Neural crest cell (in vitro differentiated cells): ENCODE measurements at places on chromosomes 16 and 17. TPM values are rescaled to one million over a fixed set of nuclear protein-coding genes. Genes with fewer than 3 reads are reported as not detected.

DNA sequence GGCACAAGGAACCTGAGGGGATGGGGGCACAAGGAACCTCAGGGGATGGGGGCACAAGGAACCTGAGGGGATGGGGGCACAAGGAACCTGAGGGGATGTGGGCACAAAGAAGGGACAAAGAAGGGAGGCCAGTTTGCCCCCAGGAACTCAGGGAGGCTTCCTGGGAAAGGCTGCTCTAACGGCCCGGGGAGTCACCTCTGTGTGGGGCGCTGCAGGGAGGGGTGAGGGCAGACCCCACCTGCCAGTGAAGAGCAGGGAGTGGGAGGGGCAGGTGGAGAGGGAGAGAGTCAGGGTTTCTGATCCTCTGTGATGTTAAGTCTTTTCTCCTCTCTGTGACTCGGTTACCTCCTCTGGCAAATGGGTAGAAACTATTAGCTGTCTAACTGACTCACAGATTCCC lies 57.7 kb downstream of the TIMM22 start:
- no peak overlapping the region for H3K27ac ChIP-seq
- no peak overlapping the region for H3K4me3 ChIP-seq
- H3K36me3 ChIP-seq, result peaks cover 18% of the 10 kb centered on the region
- H3K4me1 ChIP-seq, result no peaks in the 10 kb centered on the region
- H3K27me3 ChIP-seq, result no peaks in the 10 kb centered on the region
- DNase-seq, result no peak

- no peaks in the 10 kb centered on the region for H3K4me1 ChIP-seq
- no peak overlapping the region for H3K27ac ChIP-seq
- H3K4me3 ChIP-seq, result no peak overlapping the region
- H3K36me3 ChIP-seq, result peaks cover 11% of the 10 kb centered on the region
These were observed 29.8 kb downstream of the KLHDC4 start for GRCh38 chr16:87736008-87736382.

GRCh38 chr17:14203388-14203787 lies 33.3 kb downstream of the CDRT15 start:
- peaks cover 10% of the 10 kb centered on the region for H3K36me3 ChIP-seq
- H3K4me1 ChIP-seq, result peaks cover 29% of the 10 kb centered on the region
- no peak overlapping the region for H3K27ac ChIP-seq

- H3K4me1 ChIP-seq, result no peaks in the 10 kb centered on the region
- peaks cover 11% of the 10 kb centered on the region for H3K36me3 ChIP-seq
- no peak overlapping the region for H3K4me3 ChIP-seq
- H3K27me3 ChIP-seq, result no peaks in the 10 kb centered on the region
These were observed 76.8 kb downstream of the RPGRIP1L start for GRCh38 chr16:53626811-53627210.

DNA sequence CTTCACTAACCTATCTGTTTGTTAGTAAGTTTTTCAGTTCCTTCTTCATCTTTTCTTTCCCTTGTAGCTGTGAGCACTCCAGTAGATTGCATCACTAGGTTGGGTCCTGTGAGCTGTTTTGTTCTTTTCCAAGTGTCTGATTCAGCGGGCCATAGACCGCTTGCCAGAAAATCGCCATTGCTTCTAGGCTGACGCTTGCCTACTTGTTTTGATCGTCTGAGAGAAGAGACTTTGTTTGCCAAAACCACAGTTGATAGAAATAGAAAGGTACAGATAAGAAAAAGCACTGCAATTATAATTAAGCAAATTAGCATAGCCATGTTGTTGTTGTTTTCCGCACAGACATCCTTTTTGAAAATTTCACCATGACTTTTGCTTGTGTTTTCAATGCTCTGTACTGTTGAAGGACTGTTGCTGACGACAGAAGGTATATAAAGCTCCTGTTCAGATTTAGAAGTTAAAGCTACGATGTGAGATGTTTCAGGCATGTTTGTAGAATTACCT lies 3.1 kb downstream of the EVI2A start:
- peaks cover 24% of the 10 kb centered on the region for H3K4me1 ChIP-seq
- no peak overlapping the region for H3K27ac ChIP-seq
- H3K4me3 ChIP-seq, result no peak overlapping the region
- H3K36me3 ChIP-seq, result peaks cover 3% of the 10 kb centered on the region
- no peak for DNase-seq

DNA sequence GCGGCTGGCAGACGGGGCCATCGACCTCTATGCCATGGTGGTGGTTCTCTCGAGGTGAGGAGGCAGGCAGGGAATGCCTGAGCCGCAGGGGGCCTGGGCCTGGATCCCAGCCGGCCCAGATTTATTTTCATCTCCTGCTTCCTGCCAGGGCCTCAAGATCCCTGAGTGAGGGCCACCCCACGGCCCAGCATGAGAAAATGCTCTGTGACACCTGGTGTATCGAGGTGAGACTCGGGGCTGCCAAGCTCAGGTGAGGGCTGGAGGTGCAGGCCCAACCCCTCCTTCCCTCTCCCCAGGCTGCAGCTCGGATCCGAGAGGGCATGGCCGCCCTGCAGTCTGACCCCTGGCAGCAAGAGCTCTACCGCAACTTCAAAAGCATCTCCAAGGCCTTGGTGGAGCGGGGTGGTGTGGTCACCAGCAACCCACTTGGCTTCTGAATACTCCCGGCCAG lies 4.9 kb downstream of the ACADVL start:
- H3K4me3 ChIP-seq, result peak overlapping the region; percentile 61
- no peak overlapping the region for H3K27ac ChIP-seq
- peaks cover 17% of the 10 kb centered on the region for H3K36me3 ChIP-seq

ANKRD40CL gene
- total RNA-seq, result not detected in 2 replicates

ZPBP2 gene
- not detected in 2 replicates for total RNA-seq
